ENCODE measurements at places on chromosomes 7 and 10. TPM values are rescaled to one million over a fixed set of nuclear protein-coding genes. Genes with fewer than 3 reads are reported as not detected.

GIMAP6 gene
- 93.3 TPM for total RNA-seq

TMEM236 gene
- 0.13 TPM for total RNA-seq

SLC39A12 gene
- total RNA-seq = not detected

DNA sequence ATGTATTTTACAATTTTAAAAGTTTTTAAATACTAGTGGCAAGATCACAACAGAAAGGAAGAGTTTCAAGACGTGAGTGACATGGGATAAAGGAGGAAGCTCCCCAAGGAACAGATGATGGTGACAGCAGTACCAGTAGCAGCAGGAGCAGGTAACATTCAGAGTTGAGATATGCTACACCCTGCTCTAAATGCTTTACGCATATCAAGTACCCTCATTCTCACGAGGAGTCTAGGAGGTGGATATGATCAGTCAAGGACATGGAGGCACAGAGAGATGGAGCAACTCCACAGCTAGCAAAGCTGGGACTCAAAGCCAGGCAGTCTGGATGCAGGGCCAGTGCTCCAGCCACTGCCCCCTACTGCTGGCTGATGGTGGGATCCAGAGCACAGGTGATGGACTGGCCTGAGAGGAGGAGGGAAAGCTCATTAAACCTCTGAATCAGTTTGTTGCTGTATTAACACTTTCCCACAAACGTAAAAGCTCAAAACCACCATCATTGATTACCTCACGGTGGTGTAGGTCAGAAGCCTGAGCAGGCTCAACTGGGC lies 17.5 kb downstream of the RP9 start:
- H3K36me3 ChIP-seq = peaks cover 22% of the 10 kb centered on the region
- no peaks in the 10 kb centered on the region for H3K27me3 ChIP-seq
- peaks cover 6% of the 10 kb centered on the region for H3K4me1 ChIP-seq
- DNase-seq = no peak
- no peak overlapping the region for H3K27ac ChIP-seq

DNA sequence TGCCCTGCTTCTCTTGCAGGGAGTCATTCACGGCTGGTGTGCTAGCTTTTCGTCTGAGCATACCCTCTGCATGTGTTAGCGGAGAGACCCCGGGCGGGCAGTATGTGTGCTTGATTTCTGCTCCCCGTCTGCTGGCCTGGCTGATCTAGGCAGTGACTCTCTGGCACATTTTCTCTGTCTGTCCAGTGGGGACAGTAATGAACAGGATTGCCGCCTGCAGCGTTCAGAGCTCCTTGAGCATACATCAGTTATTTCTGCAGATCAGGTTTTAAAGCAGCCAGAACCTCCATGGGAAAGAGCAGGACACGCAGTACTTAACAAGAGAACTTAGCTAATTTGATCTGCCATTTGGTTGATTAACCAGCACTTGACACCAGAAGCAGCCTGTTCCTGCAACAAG lies 242.5 kb downstream of the CELF2 start:
- no peak overlapping the region for H3K4me3 ChIP-seq
- H3K27me3 ChIP-seq = no peaks in the 10 kb centered on the region
- H3K36me3 ChIP-seq = peaks cover 95% of the 10 kb centered on the region
- H3K4me1 ChIP-seq = peaks cover 52% of the 10 kb centered on the region
- DNase-seq = no peak

DNA sequence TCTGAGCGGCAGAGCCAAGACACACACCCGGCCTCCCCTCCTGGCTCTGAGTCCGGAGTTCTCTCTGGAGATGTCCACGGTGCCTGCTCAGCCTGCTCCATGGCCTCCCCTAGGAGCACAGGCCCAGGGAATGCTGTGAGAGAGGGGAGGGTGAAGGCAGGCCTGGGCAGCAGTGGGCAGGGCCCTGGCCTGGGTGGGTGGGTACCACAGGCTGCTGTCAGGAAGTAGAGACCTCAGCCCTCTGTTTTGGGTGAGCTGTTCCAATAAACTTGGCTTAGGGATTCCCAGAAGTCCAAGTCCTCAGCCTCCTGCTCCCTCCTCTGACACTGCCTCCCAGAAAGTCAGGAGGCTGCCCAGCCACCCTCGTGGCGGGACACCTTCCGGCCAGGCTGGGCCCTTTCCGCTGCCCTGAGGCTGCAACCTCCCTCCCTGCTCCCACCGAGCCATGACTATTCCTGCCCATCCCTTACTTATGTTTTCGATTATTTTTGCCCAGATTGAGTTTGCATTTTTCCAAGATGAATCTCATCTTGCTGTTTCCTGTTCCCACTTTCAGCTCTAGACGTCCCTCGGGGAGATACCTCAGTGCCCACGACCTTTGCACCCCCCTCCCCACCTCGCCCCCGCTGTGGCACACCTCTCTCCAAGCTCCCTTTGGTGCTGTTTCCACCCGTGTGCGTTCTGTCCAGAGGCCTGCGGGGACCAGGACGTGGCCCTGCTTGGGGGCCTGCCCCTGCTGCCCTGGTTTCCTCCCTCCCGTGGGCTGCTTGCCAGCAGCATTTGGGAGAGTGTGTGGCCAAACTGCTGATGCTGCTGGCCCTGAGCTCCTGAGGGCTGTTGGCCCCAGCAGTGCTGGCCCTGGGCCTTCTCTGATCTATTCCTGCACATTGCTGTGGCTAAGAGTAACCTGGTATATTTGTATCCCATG lies 5.8 kb upstream of the POLM start:
- H3K36me3 ChIP-seq = no peaks in the 10 kb centered on the region
- H3K27me3 ChIP-seq = peaks cover 2% of the 10 kb centered on the region
- DNase-seq = no peak
- no peak overlapping the region for H3K4me3 ChIP-seq
- no peak overlapping the region for H3K27ac ChIP-seq
- peaks cover 12% of the 10 kb centered on the region for H3K4me1 ChIP-seq

- DNase-seq = no peak
- H3K36me3 ChIP-seq = peaks cover 34% of the 10 kb centered on the region
- no peak overlapping the region for H3K4me3 ChIP-seq
- no peaks in the 10 kb centered on the region for H3K27me3 ChIP-seq
- H3K4me1 ChIP-seq = peaks cover 45% of the 10 kb centered on the region
Observed at GRCh38 chr10:6351495-6351894, 148.8 kb downstream of the PFKFB3 start.

DNA sequence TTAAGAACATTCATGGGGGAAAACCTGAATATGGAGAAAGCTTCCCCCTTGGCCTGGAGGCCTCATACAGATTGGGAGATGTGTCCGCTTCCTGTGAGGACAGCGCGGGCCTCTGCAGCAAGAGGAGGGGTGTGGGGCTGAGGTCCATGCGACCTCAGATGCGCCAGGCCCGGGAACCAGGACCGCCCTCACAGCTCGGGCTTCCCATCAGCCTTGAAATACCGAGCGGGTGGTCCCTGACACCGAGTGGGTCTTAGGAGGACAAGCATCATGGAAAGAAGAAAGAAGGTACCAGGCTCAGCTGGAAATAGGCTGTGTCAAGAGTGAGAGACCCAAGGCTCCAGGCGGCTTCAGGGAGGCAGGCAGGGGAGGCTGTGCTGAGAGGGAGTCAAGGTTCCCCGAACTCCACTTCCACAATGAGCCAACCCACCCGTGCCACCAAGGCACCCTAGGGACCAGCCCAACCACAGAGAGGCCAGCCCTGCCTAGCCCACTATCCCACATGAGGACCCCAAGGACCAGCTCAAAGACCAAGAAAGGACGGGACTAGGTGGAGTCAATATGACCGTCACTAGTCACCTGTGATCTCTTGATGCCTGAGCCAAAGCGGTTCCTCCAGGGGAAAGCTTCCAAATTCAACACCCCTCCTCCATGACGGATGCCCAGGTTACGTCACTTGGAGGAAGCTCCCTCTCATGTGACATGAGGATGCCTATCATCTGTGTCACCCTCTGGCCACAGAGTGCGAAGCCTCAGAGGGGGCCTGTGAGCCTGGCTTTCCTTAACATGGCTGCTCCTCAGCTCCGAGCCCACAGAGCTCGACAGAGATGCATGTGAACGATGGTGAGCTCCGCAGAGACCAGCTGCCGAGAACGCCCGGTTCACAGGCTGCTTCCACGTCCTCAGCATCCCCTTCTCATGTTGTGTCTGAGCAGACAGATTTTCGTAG lies 103.7 kb downstream of the TCERG1L start:
- no peaks in the 10 kb centered on the region for H3K4me1 ChIP-seq
- H3K4me3 ChIP-seq = no peak overlapping the region
- H3K36me3 ChIP-seq = no peaks in the 10 kb centered on the region
- no peaks in the 10 kb centered on the region for H3K27me3 ChIP-seq

DNA sequence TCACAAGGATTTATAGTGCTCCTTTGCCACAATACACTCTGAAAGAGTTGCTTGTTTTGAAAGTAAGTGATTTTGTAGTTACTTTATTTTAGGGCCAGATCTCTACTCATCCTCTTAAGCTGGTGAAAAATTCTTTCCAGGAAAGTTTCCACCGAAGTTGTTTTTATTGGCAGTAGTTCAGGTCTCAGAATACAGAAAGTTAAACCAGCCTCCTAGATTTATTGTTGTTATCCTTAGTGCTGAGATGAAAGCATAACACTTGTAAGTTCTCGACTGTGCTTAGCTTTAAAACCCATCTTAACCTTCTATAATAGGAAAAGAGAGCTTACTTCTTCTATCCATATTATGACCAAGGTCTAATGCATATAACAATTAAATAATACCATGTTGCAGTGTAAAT lies 5.5 kb downstream of the AP3M1 start:
- no peak for DNase-seq
- peaks cover 21% of the 10 kb centered on the region for H3K4me1 ChIP-seq
- no peak overlapping the region for H3K4me3 ChIP-seq
- no peaks in the 10 kb centered on the region for H3K27me3 ChIP-seq
- no peak overlapping the region for H3K27ac ChIP-seq

Measured in activated CD8-positive, alpha-beta T cell treated with anti-CD3 and anti-CD28 coated beads, Interleukin-2, amount 10 ng/mL, durations not matched to agents 7 days and 5 days (primary cell).